ACHN (cell line): ENCODE measurements at places on chromosomes 1 and 21.

DNA sequence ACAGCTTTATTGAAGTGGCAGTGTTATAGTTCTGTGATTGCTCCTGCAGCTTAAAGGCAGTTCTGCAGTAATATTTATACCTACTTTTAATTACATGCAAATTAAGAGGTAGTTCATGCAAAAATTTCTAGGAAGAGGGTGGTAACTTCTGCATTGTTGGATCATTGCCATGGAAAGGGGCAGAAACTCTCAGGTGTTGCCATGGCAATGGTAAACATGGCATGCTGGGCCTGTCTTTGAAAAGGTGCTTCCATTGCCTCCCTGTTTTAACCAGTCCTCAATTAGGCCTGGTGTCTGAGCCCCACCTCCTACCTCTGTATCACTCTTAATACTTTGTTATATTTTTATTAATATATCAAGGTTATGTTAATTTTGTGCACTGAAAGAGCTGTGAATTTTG lies 104.7 kb downstream of the DISC1 start:
- no peak for DNase-seq

DNA sequence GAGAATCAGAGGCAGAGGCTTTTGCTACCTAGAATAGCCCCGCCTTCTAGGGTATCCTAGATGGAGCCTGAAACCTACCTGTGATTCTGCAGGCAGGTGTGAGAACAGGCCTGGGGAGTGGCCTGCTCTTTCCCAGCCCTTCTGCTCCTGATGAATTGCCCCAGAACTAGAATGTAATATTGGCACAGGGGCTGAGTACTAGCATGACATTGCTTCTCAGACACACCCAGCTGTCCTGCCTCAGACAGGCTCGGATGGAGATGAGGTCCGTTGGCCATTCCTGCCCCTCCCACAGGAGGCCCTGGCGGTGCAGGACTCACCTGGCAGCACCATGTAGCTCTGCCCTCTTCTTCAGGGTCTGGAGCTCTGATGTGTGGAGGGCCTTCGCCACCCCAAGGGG lies 237.6 kb downstream of the GRIK3 start:
- DNase-seq, result no peak

GRCh38 chr1:19411612-19412011 lies 73.7 kb downstream of the CAPZB start:
- no peak for DNase-seq

DNA sequence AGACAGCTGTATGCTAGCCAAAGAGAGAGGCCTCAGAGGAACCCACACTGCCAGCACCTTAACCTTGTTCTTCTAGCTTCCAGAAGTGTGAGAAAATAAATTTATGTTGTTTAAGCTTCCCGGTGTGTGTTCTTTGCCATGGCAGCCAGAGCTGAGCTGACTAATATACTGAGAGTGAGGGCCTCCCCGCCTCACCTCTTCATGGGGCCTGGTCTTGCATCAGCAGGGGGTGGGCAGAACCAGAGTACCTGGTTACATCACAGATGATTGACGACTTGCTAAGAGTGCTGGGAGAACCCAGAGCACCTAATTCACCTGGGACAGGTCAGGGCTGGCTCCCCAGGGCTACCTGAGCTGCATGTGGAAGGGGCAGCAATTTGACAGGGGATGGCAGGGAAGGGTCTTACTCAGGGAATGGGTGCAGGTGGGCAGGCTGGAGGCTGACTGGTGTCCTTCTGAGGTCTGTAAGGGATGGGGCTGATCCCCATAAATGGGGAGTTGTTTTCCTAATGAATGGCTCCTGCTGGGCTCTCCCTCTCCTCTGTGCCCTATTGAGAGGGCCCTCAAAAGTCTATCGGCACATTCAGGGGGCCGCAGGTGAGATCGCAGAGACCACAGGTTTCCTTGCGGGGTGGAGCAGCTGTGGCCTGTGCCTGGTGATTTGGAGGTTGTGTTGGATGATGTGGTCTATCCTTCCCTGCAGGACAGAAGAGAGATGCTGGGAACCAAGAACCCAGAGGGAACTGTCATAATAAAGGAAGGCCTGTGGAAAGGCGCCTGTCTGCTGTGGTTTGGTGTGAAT lies 60.6 kb upstream of the ETV3 start:
- DNase-seq, result no peak

GRCh38 chr1:112637254-112638109 lies 17.9 kb downstream of the CAPZA1 start:
- DNase-seq, result no peak

GRCh38 chr21:16216288-16216962 lies 486.6 kb downstream of the USP25 start:
- DNase-seq, result no peak

DNA sequence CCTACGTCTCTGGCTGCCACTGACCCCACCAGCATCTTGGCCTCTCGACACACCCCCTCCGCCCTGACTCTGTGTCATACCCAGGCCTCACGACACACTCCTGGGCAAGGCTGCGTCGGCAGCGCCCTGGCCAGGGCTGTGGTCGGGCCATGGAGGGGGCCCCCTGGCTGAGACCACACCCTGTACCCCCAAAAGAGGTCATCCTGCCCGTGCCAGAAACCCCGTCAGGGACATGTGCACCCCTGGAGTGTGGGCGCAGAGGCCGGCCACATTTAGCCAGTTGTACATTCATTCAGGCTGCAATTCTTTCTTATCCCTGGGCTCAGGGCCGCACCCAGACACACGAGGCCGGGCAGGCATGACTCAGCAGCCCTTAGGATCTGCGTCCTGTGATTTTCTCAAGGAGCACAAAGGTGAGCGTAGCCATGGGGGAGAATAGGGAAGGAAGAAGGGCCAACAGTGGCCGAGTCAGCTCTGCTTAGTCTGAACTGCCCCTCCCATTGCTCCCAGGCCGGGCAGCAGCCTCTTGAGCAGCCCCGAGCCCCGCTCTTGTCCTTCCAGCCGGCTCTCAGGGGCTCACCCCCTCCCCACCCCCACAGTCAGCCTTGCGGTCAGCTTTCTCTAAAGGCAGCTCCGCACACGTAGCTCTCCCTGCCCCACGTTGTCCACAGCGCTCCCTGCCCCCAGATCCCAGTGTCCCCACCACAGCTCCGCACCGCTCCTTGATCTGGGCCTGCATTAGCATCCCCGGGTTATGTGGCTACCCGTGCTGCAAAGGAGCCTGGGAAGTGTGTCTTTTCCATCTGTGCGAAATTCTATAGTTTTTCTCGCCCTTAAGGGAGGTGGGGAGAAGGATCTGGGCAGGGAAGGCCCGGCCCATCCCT lies 7.9 kb downstream of the CSTB start:
- peak; percentile 71 for DNase-seq

DNA sequence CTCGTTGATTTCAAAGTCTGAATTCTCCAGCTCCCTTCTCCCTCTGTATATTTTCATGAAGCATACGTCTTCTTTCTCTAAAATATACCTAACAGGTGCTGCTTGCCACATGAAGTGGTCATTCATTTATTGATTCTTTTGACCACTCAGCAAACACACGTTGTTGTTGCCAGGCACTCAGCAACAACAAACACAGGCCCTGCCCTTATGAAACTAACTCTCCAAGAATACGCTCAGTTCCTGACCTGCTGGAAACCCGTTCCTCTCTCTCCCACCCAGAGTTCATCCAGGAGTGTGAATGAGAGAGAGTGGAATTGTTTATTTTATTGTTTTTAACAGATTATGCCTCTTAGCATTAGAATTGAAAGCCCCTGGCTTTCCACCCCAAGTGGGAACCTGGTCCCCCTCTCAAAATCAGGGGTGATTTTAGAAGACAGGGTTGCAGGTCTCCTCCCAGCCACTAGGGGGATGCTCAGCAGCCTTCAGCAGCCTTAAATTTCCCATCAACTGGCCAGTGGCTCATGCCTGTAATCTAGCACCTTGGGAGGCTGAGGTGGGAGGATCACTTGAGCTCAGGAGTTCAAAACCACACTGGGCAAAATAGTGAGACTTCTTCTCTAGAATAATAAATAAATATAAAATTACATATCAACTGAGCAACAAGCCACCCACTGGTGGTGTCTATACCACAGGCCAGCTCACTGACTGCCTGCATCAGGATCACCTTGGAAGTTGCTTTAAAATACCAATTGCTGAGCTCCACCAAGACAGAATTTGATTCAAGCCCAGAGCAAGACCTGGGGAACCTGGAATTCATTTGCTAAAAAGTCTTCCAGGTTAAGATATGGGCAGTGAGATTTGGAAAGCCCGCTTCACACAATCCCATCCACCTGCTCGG lies 181.0 kb upstream of the KLHDC7A start:
- DNase-seq, result peak; percentile 26

GRCh38 chr21:17466166-17466565 lies 46.7 kb upstream of the CXADR start:
- DNase-seq, result peak; percentile 8

- no peak for DNase-seq
Observed at GRCh38 chr1:110285316-110285715, 53.9 kb upstream of the RBM15 start.

DNA sequence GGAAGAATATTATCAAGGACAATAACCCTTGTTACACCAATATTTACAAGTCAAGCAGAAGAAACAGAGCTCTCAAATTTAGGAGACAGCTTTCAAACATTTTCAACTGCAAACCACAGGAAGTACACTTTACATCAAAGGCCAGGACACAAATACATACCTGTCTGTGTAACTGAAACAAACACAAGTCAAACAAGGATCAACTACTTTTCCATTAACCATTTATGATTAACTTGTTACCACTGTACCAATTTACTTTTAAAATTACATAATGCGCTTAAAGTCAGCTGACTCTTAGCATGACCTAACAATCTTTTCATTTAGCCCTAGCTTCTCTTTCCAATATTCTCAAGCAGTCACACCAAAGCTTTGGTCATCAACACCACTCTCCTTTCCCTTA lies 43.5 kb downstream of the TRIM33 start:
- no peak for DNase-seq

- DNase-seq, result no peak
Observed at GRCh38 chr1:63630666-63631065, 37.5 kb downstream of the PGM1 start.

- peak; percentile 67 for DNase-seq
Observed at GRCh38 chr1:35564037-35564883, 6.7 kb downstream of the NCDN start.

- no peak for DNase-seq
Observed at GRCh38 chr1:193819376-193819775, 633.0 kb upstream of the B3GALT2 start.
